NCI-H526 treated with DMSO at 0.1 percent for 48 hours (cell line): ENCODE measurements at places on chromosomes 1 and 21.

DNA sequence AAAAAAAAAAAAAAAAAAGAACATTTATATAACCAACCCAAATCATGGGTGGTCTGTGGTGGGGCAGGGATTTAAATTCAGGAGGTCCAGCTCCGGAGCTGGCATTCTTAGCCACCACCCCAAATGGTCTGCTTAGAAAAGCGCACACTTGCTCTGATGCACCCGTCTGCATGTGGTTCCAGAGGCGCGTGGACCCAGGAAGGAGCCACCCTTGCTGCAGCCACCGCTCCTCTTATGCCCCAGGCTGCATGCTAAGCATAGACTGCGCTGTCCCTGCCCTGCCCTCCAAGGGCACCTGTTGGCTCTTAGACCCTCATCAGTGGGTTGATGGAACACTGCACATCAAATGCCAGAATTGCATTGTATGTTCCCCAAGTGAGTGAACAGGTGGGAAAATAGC, 41.4 kb downstream of the ATP5PO start:
- DNase-seq = no peak

DNA sequence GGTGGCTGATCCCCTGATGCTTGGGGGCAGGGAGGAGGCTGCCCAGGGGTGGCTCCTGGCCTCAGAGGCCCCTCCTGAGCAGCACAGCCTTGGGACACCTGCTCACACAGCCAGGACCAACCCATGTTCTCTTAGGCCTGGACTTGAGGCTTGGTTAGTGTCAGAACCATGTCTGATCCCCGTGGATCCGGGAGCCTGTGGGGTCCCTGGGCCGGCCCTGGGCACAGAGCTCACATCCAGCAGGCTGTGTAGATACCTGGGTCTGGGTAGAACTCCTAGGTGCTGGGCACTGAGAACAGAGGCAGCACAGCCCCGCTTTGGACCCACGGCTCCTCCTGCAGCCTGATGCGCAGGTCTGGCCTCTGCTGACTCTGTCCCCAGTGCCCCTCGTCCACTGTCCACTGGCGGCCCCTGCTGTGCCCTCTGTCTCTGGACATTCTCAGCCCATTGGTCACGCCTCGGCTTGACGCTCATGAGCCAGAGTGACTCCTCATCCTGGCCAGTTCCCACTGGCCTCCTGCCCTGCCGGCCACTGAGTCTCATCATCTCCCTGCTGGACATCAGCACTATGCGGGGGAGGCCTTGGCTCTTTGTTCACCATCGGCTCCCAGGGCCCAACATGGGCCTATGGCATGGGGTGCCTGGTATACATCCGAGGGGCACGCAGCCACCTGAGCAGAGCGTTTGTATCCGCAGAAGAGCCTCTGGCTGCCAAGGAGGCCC, 70.2 kb downstream of the TRIM11 start:
- no peak for DNase-seq

GRCh38 chr1:2953688-2954285, 67.5 kb upstream of the ACTRT2 start:
- DNase-seq = no peak

GRCh38 chr1:43156026-43156425, 16.1 kb downstream of the EBNA1BP2 start:
- DNase-seq = no peak

DNA sequence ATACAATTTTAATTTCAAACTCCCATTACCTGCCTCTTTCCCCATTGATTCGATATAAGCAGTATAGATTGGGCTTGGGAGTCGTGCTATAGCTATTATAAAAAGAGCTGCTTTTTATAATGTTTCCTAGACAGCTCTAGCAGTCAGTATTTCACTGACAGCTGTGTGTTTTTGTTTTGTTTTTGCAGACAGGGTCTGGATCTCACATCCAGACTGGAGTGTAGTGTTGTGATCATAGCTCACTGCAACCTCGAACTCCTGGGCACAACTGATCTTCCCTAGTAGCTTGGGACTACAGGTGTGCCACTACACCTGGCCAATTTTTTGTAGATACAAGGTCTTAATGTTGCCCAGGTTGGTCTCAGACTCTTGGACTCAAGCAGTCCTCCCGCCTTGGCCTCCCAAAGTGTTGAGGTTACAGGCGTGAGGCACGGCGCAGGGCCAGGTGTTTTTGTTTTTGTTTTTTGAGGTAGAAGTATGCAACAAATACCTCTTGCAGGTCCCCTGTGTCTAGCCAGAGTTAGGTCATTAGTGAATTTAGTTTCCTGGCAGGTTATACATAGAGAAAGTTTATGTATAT, 1.7 kb downstream of the NASP start:
- no peak for DNase-seq

DNA sequence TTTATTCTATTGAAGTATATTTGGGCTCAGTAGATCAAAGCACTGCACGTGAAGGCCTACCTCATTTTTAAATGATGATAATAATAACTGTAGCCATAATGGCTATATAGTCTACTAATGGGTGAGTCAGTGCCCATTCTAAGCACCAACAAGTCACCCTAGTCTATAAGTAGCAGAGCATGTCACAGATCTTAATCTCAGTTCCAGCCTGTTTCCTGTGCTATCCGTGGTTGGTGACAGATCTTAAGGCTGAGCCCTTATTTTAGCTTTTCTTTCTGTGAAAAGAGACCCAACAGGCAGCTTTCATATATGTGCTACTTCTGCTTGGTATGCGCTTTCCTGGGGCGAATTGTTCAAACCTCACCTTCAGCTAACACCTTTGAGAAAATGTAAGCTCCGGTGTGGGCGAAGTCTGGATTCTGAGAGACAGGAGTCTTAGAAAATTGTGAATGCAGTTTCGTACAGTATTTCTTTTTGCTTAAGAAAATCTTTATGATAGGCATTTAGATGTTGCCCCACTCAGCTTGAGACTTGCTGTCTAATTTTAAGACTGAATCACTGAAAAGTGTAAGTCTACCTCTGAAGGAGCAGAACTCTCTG, 59.6 kb downstream of the FMN2 start:
- DNase-seq = no peak

DNA sequence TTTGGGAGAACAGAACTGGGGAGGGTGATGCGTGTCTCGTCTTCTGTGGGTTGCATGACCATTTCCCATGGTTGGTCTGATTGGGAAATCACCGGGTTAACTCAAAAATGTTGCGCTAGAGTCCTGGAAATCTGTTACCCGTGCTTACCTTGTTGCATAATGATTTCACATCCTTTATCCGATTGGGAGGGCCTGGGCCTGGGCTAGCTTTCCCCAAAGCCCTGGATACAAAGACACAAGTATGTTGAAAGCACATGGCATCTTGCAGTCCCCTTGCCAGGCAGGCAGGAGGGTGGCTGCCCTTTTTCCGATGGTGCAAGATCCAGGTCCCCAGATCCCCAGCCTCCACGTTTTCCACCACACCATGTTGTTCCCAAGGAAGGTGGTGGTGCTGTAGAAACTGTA, 582 bp downstream of the TRPM2 start:
- DNase-seq = no peak

DNA sequence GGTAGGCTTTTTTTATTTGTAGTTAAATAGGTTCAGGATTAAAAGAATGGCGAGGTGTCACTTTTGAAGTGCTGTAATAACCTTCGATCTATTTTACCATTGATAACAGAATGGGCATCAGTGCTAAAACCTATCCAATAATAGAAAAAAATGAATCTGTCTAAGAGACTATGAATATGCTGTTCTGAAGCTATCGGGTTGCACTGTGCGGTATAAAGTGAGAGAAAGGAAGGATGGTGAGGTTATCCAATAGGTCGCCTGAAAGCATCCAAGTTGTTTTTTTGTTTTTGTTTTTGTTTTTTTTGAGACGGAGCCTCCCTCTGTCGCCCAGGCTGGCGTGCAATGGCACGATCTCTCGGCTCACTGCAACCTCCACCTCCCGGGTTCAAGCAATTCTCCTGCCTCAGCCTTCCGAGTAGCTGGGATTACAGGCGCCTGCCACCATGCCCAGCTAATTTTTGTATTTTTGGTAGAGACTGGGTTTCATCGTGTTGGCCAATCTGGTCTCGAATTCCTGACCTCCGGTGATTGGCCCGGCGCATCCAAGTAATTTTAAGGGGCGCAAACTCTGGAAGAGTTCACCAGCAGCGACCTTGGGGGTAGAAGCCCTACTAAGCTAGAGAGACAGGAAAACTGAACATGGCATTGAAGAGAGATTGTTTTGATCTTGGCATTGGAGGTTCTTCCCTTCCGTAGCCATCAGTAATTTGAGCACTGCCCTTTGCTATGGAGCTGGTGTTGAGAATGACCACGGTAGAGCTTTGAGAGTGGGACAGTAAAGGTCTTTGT, 8.7 kb upstream of the MDM4 start:
- peak; percentile 41 for DNase-seq

DNA sequence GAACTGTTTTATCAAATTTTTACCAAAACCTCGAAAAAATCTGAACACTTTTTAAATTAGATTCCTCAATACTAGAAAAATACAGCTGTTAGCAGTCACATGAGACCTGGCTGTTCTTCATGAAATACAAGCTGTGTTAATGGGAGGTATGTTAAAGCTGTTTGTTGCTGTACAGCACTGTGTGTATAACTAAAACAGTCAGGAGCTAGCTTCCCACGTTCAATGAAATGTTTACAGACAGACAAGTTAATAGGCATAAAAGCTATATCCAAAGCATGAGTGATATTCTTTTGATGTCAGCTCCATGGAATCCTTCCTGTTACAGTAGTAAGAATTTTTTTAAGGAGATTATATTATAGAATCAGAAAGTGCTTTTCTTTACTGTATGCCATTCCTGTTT, 223.2 kb upstream of the FOXD3 start:
- DNase-seq = no peak

- DNase-seq = no peak
These were observed 755 bp downstream of the FBXO42 start for GRCh38 chr1:16351456-16351993.

GRCh38 chr1:55927702-55928290, 651.6 kb downstream of the PLPP3 start:
- no peak for DNase-seq

DNA sequence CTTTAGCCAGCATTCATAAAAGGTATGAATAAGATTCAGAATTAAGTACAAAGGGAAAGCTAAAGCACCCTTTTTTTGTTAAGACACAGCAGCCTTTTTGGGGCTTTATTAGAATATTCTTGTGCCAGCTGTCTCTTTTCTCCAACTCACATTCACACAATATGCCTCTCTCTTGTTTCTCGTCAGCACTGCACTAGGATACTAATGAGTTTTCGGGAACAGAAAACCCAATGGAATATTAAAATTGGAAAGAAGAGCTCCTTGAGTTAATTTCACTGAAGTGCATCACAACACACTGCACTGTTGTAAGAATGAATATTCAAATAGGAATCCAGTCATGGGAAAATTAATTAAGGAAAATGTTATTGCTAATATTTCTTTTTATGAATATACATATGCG, 410.4 kb upstream of the BEND5 start:
- DNase-seq = no peak
